ENCODE measurements at places on chromosomes 2 and 18.

DNA sequence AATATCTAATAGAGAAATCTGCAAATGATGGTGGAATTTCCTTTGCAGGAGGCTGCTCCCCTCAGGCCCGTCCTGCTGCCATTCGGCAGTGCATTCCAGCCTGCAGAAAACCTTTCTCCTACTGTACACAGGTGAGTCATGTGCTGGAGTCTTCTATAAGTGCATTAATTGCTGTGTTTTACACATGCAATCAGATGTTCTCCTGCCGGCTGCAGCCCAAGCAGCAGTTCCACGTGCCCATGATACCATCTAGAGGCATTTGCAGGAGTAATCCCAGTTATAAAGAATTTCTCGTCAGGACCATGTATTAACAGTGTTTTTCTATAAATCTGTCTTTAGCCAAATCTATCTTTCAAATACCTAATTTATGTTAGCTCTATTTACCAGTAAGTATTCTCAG, 304.7 kb upstream of the HNMT start:
- DNase-seq, result no peak

DNA sequence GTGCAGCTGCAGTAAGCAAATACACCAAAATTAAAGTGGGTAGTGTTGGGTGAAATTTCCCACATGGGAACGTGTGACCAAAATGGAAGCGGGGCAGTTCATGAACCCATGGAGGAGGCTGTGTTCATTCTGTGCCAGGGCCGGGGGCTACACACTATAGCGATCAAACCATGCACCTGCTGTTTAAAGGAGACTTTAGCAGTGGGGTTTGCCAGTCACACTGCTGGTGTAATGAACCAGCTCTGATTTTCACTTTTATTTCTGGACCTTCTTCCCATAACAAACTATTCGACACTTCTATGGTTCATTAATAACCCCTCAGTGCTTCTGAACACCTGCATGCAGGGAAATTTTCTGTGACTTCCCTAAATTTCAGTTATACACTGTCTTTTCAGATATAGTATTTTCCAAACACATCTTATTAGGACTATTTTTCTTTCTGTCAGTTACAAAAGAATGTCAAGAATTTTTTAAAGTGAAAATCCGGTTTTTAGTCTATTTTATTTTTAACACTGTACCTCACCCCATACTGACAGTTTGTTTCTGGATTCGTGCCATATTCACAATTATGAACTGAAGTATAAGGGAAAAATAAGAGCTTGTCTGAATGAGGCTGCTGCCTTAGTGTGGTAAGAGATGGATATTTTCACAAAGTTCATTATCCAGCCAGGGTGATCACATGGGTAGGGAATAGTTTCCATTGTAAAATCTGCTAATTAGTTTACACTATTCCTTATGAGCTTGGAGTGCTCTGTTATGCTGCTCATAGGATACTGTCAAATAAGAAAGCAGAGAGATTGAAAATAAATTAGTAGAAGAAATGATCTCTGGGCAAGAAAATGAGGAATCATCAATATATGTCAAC, 111.3 kb upstream of the CAVIN2 start:
- DNase-seq, result no peak

DNA sequence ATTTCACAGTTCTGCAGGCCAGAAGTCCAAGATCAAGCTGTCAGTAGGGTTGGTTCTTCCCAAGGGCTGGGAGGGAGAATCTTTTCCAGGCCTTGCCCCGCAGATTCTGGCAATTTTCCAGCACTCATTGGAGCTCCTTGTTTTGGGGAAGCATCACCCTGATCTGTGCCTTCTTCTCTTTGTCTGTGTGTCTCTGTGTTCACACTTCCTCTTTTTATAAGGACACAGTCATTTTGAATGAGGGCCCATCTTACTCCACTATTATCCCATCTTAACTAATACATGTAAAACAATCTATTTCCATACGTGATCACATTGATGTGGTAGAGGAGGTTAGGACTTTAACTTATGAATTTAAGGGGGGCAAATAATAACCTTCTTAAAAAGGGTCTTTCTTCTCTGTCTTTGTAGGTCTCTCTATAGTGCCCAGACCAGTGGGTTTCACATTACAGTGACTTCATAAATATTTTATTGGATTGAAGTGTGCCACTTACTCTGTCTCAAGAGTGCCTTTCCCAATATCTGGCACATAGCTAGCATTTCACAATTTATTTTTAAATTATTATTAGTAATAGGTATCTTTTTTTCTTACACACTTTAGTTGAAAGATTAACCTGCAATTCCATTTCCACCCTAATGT, 68.9 kb upstream of the CBLN2 start:
- no peak for DNase-seq

DNA sequence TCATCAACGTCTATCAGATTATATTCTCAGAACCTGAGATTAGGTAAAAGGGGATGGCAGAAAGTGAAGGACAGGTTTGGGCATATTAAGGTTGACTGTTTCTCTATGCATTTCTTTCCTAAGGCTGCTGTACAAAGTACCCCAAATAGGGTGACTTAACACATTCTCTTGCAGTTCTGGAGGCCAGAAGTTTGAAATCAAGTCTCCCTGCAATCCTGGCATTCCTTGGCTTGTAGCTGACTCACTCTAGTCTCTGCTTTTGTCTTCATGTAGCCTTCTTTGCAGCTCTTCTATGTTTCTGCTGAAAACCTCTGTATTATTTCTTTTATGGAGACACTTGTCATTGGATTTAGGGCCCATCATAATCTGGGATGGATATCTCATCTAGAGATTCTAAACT, 364.3 kb downstream of the PLCL1 start:
- DNase-seq, result no peak

GRCh38 chr2:127906206-127906926, 20.6 kb upstream of the AMMECR1L start:
- DNase-seq, result peak; percentile 3

GRCh38 chr2:88265352-88266303, 95.5 kb downstream of the THNSL2 start:
- peak; percentile 7 for DNase-seq

GRCh38 chr18:54149078-54149697, 75.3 kb downstream of the MBD2 start:
- DNase-seq, result peak; percentile 88

GRCh38 chr18:50559752-50560680, at the start of gene MAPK4:
Gene MAPK4, plus strand, starts transcription at chr18:50560087. Its CDS starts 103,872 bp downstream, at chr18:50663959.
- DNase-seq, result peak; percentile 11

- peak; percentile 93 for DNase-seq
These were observed 18.9 kb upstream of the ST3GAL5 start for GRCh38 chr2:85907671-85908157.

GRCh38 chr18:45291621-45292615, 323.4 kb upstream of the SLC14A2 start:
- DNase-seq, result peak; percentile 11

- DNase-seq, result peak; percentile 53
These were observed 6.4 kb upstream of the PTPN4 start for GRCh38 chr2:119753041-119753929.

DNA sequence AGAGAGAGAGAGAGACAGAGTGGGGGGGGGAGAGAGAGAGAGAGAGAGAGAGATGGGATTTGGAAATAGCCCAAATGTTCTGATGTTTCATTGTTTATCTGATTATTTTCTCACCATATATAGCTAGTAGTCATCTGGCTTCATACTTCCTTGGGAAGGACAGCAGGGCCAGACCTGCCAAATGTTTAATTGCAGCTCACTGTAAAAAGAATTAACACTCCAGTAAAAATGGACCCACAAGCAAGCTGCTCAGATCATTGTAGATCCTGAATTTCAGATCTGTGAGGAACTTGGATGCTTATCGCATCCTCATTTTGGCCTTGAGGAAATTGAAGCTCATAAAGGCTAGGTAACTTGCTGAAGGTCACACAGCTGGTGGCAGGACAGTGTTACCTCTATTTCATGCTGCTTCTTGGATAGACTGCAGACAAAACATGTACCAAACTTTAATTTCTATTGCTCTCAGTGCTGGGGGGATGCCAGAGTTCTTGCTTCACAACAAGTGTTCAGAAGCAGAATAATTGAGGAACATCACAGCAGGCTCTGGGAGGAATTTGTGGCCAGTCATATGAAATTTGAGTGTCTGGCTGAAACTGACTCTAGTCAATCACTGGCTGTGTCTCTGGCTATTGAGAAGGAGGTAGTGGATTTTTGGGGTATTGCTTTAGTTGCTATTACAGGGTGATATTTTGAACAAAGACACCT, 223.5 kb downstream of the PIK3C3 start:
- no peak for DNase-seq

DNA sequence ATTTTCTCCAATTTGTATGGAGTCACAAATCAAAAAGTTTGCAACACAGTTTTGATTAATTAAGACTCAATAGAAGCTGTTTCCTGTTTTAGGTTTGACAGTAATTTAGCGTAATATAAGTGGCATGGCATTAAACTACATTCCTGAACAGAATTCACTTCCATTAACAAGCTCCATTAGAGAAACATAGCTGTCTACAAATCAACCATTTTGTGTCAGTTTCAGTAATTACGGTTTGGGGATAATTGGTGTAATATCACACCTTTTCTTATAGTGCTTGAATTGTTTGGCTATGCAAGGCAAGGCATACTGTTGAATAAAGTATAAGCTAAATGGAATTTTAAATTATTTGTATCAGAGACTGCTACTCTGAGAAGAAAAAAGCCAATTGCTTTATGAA, 585.5 kb downstream of the CBLN2 start:
- DNase-seq, result no peak

- DNase-seq, result peak; percentile 18
These were observed 87.6 kb downstream of the FAM228A start for GRCh38 chr2:24262421-24262970.
